ENCODE measurements at places on chromosomes 6 and 20.

DNA sequence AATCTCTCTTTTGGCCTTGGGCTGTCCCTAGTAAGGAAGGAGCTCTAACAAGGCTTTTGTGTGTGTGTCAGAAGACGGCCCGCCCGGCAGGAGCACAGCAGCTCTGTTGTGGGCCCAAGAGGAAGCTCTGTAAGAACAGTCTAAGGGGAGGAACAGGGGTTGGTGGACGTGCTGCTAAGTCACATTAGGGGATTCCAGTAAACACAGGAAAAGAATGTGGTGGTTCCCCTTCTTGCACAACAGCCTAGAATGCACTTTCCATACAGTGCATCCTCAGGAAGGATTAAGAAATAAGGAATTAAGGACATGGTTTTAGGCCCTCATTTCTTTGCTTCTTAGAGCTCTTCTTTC, 114.5 kb downstream of the RNF144B start:
- DNase-seq = peak; percentile 61

DNA sequence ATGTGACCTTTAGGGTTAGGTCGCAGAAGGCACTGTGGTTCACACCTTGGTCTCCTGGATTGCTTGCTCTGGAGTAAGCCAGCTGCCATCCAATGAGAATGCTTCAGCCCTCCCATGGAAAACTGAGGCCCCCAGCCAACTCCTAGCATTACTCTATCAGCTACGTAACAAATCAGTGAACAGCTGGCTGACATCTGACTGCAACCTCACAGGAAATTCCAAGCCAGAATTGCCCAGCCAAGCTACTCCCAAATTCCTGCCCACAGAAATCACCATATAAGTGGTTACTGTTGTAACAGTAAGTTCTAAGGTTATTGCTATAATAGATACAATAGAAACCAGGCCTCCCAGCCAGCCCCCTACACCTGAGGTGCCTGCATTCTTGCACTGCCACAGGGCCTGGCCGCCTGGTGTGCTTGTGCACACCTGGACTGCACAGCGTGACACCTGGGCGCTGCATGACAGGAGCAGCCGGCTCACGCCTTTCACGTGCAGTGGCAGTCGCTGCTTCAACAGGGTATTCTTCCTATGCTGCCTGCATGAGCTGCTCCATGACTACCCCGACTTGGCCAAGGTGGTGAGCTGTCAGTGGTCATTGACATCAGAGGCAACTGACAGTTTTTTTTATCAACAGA, 429.7 kb upstream of the RUNX2 start:
- peak; percentile 75 for DNase-seq

GRCh38 chr20:47278907-47279348, 77.6 kb downstream of the ZMYND8 start:
- DNase-seq = no peak

GRCh38 chr20:57458400-57459160, 66.4 kb downstream of the CTCFL start:
- peak; percentile 31 for DNase-seq

- DNase-seq = no peak
These were observed 135.6 kb upstream of the PTPN1 start for GRCh38 chr20:50374541-50375078.

GRCh38 chr6:41688256-41688965, 47.0 kb downstream of the TFEB start:
- DNase-seq = no peak

DNA sequence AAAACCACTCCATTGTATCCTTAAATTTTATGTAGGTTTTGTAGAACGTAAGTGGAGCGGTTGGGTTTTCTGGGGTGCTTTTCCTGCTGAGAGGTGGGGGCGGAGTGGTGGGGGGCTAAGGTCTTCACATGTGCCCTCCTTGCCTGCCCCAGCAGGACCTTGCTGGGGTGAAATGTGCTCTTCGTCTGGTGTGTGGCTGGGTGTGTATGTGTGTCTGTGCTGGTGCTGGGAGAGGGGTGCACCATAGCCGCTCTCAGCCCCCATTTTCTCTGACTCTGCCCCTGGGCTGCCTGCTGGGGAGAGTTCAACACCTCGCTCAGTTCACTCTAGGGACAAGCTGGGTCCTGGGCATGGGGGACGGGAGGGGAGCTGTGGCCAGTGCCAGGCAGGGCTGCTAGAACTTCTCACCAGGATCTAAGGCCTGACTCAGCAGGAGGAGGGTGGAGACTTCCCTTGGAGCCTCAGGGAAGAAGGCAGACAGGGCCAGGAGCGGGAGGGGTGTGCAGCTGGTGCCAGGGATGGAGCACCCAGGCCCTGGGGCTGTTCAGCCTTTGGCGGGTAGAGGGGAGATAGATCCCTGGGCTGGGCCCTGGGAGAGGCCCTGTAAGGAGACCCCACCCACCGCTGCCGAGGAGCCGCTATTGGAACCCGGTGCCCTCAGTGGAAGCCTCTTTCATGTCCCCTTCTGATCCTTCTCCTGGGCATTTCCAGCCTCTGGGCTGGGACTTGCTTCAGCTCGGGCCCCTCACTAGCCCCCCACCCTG, 4.8 kb downstream of the SOX18 start:
- peak; percentile 80 for DNase-seq

GRCh38 chr6:138300469-138300868, 77.2 kb upstream of the SMIM28 start:
- DNase-seq = no peak

DNA sequence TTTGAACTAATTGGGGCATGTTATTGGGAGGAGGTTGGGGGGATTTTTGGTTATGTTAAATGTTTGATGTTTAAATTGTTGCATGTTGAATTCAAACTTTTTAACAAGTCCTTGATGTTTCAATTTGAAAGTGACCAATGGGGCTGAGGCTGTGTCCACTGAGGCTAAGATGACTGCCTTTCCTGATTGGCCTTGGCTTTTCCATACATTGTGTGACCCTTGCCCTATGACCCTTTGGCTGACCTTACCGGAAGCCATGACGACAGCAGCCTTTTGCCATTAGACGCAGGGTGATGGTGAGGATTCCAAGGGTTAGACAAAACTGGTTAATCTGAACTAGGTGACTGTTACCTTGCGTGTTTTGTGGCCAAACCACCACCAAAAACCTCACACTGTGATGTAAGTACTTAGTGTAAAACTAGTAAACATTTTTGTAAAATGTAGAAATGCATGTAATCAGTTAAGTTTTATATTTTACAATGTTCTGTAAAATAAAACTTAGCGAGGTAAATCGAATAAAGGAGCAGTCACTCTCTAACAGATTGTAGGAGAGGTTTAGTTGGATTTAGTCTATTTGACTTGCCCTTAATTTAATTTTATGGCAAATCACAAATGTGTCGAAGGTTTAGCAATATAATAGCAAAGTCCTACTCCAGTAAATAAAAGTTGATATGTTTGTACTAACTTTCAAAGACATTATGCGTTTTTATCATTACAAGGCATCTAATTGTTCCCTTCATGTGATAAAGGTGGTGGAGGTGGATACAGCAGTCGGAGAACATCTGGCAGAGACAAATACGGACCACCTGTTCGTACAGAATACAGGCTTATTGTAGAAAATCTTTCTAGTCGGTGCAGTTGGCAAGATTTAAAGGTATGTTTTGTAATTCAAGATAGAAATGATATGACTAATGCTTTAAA, 1.6 kb downstream of the SRSF6 start:
- DNase-seq = no peak
